ENCODE measurements at places on chromosomes 3 and 15. TPM values are rescaled to one million over a fixed set of nuclear protein-coding genes. Genes with fewer than 3 reads are reported as not detected.

DNA sequence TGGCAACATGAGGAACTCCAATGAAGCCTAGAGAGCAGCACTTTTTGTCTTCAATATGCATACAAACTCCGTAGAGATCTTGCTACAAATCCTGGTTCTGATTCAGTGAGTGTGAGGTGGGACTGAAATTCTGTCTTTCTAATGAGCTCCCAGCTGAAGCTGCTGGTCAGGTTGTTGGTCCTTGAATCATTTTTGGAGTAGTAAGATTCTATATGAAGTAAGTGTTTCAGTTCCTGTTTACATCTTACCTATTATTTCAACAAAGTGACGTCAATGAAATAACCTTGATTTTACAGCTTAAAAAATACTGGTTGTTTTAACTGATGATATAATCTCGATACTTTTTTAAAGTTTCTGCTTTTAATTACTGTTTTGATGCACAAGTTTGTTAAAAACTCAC lies 33.9 kb downstream of the SHQ1 start:
- no peak for DNase-seq

- no peak for DNase-seq
Observed at GRCh38 chr3:73186741-73187140, 125.3 kb downstream of the EBLN2 start.

DNA sequence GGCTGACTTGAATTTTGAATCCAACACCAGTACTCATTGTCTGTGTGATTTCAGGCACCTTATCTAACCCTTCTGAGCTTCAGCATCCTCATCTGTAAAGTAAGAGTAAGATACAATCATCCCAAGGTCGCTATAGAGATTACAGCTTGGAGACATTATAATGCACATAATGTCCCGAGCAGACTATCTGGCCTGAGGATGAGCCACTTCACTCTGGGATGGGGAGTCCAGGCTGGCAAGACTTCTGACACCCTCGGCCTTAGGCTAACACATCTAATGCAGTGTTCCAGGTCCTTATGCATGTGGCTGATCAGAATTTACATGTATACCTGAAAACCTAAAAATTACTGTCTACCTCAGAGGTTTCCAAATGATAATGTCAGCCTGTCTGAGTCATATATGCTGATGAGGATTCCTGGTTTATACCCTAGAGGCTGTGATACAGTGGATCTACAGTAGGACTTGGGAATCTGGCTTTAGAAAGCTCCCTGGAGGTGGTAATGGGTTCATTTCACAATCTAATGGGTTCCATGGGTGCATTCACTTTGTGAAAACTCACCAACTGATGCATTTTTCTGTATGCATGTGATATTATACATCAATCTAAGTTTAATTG lies 229.0 kb upstream of the SLCO3A1 start:
- no peak for DNase-seq

- no peak for DNase-seq
Observed at GRCh38 chr3:102687851-102688555, 253.2 kb downstream of the ZPLD1 start.

GRCh38 chr15:36331531-36332275 lies 247.7 kb upstream of the CDIN1 start:
- no peak for DNase-seq

DNA sequence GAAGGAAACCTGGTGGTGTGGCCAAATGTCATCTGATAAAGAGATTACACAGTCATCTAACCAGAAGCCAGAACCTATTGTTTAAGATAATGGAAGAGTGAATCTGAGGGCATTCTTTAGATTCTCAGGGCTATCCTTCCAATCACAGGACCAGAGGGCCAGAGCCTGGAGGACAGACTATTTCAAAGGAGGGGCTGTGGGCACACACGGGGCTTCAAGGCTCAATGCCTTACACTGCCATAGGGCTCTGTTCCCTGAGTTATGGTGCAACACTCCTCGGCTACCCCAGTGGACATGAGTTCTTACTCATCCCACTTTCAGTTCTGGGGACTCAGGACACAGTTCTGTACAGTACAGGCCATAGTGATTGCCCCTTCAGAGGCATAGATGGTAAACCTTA lies 343.9 kb upstream of the ALCAM start:
- DNase-seq = no peak

DNA sequence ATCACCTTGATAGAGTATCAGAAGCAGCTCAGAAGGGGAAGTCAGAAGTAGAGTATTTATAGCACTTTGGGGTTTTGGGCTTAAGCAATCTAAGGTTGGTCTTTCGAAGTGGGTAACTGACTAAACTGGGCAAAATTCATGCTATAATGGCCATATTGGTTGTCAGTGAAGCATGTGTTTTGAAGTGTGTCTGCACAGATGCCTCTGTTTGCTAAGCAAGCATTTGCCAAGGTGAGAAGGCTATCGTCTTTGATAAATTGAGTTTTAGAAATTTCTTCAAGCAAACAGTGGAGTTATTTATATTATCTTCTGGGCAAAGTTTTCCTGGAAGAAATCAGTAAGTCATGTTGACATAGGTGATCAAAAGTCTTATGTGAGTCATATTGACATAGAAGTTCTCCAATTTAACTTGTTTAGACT lies 412.8 kb upstream of the TGFBR2 start:
- no peak for DNase-seq

DNA sequence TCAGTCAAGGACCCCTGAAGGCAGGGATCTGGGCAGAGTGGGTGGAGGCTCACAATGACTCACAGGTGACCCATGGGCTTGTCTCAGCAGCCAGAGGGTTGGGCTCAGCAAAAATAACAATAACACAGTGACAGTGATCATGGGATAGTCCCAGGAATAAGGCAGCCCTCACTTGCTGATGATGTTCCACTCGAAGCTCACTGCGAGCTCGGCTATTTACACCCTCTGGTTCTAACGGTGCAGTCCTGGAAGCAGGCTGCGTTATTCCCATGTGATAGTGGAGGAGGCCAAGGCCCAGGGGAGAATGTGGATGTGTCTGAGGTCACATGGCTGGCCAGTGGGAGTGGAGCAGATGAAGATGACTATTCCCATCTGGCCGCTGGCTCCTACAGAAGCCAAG lies 16.2 kb downstream of the CCDC33 start:
- DNase-seq = no peak

DNA sequence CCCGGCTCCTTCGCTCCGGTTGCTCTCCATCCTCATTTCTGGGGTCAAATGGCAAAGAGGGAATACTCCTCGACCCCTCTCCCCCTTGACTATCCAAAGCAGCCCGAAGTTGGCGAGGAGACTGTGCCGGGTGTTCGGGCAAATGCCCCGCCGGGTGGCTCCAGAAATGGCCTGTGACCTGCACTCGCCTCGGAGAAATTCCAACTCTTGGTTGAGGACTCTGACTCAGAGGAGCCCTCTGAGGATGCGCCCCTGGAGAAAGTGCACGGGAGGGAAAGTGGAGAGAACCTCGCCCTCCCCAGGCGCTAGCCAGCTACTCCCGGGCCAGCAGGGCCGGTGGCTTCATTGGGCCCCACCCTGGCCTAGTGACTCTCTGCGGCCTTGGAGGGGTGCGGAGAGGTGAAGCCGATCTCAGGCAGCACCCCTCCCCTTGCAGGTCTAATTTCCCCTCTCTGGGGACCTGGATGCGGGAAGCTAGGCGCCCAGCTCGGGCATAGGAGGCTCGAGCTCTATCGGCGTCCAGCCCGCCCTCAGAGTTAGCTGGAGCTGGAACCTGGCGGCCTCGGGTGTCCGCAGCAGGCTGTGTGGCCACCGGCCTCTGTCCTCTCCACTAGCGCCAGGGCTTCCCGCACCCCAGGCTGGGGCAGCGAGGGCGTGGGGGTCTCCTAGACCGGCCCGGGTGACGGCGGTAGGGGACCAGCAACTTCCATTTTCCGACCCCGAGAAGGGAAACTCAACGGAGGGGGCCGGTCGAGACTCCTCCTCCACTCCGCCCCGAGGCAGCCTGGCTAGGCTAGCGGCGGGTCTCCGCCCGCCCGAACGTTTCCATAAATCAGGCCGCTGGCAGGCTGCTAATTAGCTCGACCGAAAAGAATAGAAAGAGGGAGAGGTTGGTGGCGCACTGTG lies 29.4 kb downstream of the NR2F2 start:
- DNase-seq = no peak

DNA sequence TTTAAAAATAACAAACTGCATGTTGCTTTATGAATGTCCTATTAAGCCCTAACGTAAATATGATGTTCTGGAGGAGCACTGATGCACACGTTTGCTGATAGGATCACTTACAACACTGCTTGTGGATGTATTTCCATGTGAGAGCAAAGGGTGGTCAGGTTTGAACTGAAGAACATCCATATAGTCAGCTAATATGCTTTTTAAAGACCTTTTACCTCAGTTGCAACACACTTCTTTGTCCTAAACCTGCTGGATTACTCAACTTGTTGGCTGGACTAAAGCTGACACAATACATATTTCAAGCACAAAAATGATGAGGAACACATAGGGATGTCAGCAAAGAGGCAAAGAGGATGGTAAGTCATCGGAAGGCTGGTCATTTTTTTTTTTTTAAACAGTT lies 186.6 kb downstream of the TIGIT start:
- DNase-seq = no peak

GRCh38 chr15:70316059-70316600 lies 218.4 kb upstream of the TLE3 start:
- no peak for DNase-seq

DNA sequence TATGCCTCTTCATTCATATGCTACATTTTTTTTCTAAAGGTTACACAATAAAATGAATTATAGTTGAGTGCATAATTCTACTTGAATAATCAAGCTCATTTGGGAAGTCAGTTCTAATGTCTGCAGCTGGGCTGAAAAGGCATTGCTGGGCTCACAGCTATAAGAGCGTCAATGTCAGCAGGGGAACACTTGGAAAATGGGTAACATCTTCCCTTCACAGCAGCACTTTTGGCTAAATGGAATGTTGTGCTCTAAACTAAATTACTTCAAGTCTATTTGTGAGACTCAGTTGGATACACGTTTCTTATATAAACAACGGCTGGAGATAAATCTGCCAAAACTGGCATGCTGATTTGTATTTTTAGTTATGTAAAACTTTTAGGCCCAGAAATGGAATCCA lies 357.8 kb downstream of the TBL1XR1 start:
- DNase-seq = no peak

GRCh38 chr15:27481768-27482167 lies 510.8 kb downstream of the GABRG3 start:
- DNase-seq = no peak

GRCh38 chr15:53122818-53123217 lies 332.7 kb upstream of the ONECUT1 start:
- no peak for DNase-seq

DNA sequence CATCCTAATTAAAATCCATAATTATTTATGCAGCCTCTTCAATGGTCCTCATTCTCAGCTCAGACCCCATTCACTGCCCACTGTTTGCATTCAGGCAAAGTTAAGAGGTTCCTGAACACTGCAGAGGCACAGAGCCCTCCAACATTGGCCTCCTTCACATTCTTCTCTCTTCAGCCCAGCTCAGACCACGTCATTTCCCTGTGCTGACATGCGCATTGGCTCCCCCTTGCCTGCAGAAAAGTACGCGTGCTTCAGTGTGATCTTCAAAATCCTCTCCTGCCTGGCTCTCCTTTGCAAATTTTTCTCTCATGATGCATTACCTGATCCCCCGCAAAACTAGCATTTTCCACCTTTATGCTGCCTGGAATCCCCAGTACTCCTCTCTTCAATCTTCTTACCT lies 552.3 kb downstream of the NTRK3 start:
- no peak for DNase-seq

DNA sequence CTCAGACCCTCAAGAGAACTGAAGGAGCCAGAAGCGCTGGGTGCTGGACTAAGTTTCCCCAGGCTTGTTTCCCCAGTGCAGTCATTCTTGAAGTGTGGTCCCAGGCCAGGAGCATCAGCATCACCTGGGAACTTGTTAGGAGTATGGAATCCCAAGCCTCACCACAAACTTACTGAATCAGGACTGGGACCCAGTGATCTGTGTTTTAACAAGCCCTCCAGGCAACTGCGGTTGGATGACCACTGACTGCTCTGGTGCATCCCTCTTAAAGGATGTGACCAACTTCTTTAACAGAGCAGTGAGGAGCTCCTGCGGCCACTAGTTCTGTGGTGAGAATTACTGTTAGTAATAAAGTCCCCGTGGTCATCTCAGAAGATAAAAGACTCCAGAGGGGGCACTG lies 62.4 kb upstream of the DAZL start:
- no peak for DNase-seq

DNA sequence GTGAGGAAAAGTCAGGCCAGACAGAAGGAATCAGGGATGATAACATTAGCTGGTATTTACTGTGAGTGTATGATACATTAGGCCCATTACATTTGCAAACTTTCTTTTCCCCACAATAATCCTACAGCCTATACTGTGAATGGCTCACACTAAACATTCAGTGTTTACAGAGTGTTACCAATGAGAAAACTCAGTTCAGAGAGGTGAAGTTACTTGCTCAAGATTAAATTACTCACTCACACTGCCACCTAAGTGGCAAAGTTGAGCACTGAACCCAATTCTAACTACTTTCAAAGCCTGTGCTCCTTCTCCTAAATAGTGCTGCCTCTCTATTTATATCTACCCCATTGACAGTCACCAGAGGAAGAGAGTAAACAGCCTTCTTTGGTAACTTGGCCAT lies 8.5 kb downstream of the XPC start:
- no peak for DNase-seq

DNA sequence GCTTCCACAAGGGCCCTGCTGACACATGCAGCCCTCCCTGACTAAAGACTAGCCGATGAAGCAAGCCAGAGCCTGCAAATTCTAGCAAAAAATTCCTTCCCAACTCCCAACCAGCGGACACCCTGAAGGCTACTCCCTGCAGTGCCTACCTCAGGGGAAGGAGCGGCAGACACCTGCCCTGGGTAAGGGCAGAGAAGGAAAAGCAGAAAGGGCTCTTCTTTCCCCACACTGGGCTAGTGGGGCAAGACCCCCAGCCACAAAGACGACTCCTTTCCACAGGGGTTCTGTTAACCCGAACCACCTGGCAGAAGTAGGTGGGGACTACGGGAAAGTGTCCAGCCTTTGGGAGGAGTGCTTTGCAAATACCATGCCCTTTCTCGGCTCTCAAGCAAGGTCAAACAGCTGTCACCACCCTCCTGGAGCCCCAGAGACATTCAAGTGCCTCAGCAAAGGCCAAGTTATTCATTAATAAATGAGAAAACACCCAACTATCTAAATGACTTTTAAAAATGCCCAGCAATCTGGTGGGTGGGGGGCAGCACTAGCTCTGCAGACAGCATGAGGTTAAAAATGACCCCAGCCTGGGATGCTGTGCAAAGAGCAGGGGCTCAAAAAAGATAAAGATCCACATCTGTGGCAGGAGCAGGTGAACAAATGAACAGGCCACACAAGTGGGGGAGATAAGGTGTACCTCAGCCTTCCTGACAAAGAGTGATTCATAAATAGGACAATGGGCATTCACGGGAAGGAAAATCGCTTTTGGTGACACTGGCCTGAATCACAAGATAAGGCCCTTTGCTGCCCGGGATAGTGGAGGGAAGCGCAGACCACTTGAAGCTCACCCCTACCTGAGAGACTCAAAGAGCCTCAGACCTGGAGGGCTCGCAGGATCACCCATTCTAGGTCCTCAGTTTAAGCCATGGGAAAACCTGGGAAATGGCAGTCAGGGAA lies 33.0 kb downstream of the CCDC12 start:
- DNase-seq = no peak

GRCh38 chr15:33729653-33730052 lies 238.6 kb upstream of the CHRM5 start:
- no peak for DNase-seq

GRCh38 chr3:55442861-55443260 lies 44.2 kb downstream of the WNT5A start:
- DNase-seq = no peak

DUOXA2 gene
- total RNA-seq = not detected

RBPMS2 gene
- 23.9 TPM for total RNA-seq

SERPINI2 gene
- total RNA-seq = not detected

CCR1 gene
- total RNA-seq = 16.3 TPM

CX3CR1 gene
- total RNA-seq = 0.16 TPM

GTF2E1 gene
- 12.1 TPM for total RNA-seq

GOLGA8J gene
- not detected for total RNA-seq

GOLGA8F gene
- not detected for total RNA-seq

ARPP19 gene
- 177 TPM for total RNA-seq
